ENCODE measurements at places on chromosomes 12 and 14. TPM values are rescaled to one million over a fixed set of nuclear protein-coding genes. Genes with fewer than 3 reads are reported as not detected.

DNA sequence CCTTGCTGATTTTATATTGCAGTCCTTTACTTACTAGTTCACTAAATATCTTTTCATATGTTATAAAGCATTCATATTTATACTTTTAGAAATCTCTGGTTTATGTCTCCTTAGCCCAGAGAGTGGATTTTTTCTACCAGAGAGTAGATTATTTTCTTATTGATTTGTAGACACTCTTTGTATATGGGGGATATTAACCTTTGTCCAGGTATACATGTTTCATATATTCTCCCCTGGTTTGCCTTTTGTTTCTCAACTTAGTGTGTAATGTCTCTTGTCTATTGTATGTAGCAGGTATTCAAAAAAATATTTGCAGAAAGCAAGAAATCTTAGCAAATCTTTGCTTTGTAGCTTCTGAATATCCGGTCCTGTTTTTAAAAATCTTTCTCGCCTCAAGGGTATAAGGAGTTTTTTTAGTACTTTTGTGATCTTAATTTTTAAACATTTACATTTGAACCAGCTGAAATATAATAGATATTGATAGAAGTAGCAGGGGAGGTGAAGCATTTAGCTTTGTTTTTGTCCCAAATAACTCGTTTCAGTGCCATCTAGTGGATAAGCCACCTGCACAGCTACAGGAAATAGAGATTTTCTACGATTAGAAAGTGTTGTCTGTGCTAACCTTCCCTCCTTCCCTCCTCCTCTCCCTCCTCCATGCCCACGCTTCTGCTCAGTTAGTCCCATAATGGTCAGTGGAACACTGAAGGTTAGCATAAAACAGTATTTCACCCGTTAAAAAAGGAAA lies 97.0 kb downstream of the PHETA1 start:
- peak; percentile 78 for DNase-seq

GRCh38 chr12:66637699-66638301 lies 41.1 kb downstream of the GRIP1 start:
- peak; percentile 89 for DNase-seq

GRCh38 chr12:107467716-107468115 lies 217.9 kb upstream of the PWP1 start:
- DNase-seq: no peak

- no peak for DNase-seq
Observed at GRCh38 chr12:109680264-109681005, 33.2 kb upstream of the FAM222A start.

DNA sequence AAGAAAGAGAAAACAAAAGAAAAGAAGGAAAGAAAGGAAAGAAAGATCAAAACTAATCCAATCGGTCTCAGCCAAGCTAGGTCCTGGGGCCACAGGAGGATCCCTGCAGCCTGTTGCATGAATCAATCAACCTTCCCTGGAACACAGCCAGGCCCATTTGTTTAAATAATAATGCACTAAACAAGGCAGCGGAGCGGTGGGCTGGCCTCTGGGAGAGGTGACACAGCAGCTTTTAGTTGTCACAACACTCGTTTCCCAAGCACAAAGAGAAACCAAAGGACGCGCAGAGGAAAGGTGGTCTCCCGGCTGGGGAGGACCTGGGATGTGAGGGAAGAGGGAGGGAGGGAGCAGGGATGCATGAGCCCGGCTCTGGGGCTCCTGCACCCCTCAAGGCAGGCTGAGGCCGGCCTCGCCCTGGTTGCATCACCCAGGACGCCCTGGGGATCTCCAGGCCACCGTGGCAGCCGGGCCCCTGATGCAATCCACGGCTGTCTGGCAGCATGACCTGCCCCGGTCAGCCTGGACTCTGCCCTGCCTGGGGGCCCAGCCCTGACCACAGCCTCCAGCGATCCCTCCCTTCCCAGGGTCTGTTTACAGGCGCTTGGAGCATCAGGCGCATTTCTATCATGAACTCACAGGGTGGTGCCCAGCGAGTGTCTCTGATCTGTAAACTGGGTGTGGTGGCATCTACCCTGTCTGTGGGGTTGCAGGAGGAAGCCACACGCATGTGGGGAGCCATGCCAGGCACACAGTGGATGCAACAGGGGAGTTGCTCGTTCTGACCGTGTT lies 32.5 kb downstream of the MMP17 start:
- DNase-seq: peak; percentile 4

- no peak for DNase-seq
Observed at GRCh38 chr12:3375326-3375725, 115.7 kb upstream of the PRMT8 start.

- DNase-seq: no peak
Observed at GRCh38 chr14:22336031-22336430, 253.0 kb downstream of the DAD1 start.

GRCh38 chr12:22415342-22416309 lies 81.1 kb upstream of the ST8SIA1 start:
- no peak for DNase-seq

DNA sequence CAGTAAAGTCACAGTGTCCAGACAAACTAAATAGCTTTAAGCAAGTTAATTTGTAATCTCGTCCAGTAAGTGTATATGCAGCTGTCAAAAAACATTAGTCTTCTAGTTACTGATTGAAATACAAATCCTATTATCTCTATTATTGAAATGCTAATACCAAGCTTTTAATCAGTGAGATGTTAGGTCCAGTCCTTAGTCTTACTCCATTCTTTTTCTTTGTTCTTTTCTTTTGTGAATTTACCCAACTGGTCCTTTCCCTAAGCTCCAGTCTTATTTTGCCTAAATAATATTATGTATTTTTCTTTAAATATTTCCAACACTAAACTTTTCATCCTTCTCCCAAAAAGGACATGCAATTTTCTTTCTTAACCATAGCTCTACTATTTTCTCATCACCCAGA lies 57.2 kb downstream of the TSPAN19 start:
- no peak for DNase-seq

GRCh38 chr12:38392554-38393144 lies 76.1 kb downstream of the ALG10B start:
- DNase-seq: no peak

GRCh38 chr12:3973973-3974644 lies 100.9 kb upstream of the PARP11 start:
- no peak for DNase-seq

GRCh38 chr12:52402873-52403540 lies 3.1 kb downstream of the KRT82 start:
- no peak for DNase-seq

DNA sequence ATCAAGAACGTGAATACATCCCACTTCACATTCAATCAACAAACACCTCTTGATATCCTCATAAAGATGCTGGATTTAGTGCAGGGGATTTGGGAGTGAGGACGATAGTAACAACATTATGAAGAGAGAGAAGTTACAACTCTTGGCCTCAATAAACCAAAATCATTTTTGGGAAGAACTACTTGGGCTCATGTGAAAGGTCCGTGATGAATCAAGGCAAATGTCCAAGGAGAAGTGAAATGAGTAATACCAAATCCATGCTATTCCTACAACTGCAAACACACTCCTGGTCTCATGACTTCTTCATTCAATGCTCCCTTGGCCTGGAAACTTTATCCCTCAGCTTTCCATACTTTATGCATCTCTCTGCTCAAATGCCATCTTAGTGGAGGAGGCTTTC lies 162.0 kb upstream of the LMNTD1 start:
- DNase-seq: no peak

- no peak for DNase-seq
Observed at GRCh38 chr14:68695326-68695768, 97.5 kb downstream of the ZFP36L1 start.

DNA sequence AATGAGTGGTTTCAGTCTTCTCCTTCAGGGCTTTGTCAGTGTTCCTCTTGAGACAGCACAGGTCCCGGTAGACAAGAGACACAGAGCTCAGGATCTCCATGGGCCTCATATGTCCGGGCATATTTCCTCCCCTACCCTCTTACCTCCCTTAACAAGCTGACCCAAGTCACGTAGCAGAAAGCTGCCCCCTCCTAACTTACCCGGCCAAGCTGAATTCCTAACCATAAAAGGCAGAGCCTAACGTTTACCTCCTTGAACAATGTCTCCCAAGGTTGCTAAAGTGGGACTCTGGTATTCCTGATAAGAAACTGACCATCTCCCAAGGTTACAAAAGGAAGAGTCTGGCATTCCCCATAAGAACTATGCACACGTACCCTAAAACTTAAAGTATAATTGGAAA lies 182.2 kb upstream of the USP15 start:
- DNase-seq: no peak

GRCh38 chr14:43165651-43166050 lies 1341.4 kb downstream of the FSCB start:
- no peak for DNase-seq

DNA sequence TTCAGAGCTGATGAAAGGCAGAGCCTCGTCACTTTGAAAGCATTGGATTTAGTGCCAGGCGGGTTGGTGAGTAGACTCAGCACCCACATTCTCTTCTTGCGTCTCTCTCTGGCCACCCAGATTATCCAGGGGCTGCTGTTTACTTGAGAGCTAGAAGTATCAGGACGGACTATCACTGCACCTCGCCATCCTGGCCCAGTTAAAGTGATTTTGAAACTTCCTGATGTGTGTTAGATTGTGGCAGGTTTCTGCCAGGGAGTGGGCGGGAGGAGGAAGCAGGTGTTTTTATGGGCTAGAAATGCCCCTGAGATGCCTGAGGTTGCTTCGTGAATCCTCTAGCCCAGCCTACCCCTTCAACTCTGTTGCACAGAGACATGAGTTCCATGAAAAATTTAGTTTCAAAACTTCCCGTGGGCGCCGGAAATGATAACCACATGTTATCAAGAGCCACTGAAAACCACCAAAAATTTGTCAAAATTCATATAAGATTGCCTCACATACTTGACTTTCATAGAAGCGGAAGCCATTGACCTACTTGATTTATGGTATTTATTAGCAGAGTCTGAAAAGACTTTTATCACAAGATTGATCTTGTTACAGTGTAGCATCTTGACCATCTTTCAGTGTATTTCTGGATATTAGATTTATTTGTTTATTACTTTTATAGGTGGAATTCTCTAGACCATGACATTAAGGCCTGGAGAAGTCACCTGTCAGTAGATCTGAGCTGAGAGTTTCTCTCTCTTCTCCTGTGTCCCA lies 466.0 kb downstream of the RAD51B start:
- DNase-seq: no peak

DNA sequence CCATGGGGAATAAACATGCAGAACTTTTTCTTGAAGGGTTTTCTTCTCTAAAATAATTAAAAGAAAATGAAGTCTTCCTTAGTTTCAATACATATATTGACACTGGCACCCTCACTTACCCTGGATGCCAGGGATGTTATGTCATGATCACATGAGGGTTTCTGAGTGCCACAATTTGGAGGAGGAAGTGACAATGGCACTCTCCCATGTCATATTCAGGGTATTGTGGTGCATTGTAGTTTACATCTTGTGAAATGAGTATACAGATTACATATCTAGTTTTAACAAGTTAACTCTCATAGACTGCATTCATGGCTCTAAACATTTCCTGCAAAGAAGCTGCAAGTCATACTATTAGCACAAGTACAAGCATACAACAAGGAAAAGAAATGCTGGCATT lies 37.7 kb downstream of the CCDC177 start:
- DNase-seq: no peak

- DNase-seq: no peak
Observed at GRCh38 chr12:116418551-116418950, 140.6 kb upstream of the MAP1LC3B2 start.

DNA sequence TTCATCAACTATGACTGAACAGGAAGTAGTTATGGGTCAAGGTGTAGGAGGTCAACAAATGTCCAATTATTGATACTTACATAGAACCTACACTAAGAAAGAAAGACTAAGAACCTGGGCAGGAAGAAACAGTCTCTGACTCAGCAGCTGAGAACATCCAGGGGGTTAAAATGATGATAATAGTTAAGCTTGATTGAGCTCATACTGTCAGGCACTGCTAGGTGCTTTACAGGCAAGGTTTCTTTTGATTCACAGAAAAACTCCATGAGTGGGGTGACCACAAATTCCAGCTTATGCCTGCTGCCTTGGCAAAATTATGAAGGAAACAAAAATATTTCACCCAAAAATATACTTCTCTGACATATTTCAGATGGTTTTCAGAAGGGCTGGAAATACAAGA lies 75.0 kb downstream of the ACADS start:
- DNase-seq: no peak

GRCh38 chr14:84857571-84857970 lies 672.4 kb upstream of the FLRT2 start:
- DNase-seq: no peak

Gene ASB8
- 47.1 TPM for total RNA-seq

Gene KLRC4
- 3.2 TPM for total RNA-seq

Gene HPD
- 0.30 TPM for total RNA-seq

Gene KRT80
- total RNA-seq: not detected

Gene MSRB3
- total RNA-seq: 20.6 TPM

Gene FBLN5
- 37.2 TPM for total RNA-seq
